ENCODE measurements at places on chromosomes 12 and 14.

DNA sequence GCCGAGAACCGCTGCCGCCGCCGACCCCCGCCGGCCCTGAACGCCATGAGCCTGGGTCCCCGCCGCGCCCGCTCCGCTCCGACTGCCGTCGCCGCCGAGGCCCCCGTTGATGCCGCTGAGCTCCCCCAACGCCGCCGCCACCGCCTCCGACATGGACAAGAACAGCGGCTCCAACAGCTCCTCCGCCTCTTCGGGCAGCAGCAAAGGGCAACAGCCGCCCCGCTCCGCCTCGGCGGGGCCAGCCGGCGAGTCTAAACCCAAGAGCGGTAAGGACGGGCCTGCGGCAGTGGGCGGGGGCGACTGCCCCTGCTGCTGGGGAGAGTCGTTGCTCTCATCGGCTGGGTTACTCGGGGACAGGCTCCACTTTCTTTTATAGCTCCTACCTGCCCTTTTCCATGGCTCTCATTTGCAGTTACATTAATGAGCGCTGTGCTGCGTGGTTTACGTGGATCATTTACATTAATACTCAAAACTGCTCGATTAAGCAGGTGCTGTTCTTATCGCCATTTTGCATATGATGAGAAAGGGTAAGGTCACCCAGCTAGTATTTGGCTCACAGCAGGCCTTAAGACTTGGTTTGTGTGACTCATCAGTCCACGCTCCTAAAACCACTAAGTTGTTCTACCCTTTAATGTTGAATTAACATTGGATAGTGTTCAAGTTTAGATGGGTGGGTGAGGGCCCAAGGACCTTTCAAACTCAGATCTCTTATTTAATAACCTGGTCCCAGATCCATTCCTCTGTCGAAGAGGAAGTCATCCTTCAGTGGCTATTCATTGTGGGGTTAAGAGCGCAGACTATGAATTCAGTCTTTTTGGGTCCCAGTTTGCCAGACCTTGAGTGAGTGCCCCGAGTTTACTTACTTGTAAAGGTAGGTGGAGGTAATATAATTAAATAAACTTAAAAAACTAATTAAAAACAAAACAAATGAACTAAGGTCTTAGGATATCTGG lies 823 bp downstream of the RNF10 start:
- no peak for DNase-seq

DNA sequence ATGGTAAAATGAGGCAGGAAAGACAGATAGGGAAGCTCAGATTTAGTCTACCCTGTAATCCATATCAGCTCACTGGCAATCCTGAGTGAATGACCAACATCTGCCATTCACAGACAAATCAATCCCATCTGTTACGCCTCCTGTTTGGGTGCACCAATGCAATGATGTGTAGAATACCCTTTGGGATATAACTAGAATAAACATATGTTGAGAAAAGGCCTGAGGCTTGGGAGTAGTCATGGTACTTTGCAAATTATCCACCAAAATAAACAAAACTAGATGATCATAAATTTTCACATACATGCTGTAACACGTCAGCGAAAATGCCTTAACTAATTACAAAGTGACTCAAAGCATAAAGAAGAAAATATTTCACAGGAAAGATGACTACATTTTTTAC lies 78.8 kb downstream of the KCNC2 start:
- no peak for DNase-seq

DNA sequence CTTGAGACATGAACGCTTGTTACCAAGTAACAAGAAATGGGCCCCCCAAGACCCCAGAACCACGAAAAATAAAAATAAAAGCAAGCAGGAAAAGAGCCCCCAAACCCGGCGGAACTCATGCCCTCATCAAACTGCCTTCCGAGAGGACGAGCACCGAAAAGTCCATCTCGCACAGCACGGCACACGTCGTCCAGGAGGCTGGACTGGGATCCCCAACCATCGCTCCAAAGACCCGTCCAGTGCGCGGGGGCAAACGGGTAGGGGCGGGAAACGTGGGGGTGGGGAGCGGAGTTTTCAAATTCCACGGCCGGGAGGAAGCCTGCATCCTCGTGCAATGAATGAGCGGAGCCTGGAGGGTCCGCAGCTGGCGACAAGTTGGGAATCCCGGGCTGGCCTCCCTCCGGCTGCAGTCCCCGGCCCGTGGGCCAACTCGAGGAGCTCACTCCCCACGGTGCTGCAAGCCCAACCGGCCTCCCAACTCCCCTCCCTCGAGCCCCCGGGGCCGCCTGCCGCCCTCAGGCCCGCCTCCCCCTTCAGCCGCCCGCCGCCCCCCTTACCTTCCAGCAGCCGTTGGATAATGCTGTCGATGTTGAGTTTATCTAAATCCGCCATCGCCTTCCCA lies 484 bp downstream of the PPP1CC start:
- no peak for DNase-seq

DNA sequence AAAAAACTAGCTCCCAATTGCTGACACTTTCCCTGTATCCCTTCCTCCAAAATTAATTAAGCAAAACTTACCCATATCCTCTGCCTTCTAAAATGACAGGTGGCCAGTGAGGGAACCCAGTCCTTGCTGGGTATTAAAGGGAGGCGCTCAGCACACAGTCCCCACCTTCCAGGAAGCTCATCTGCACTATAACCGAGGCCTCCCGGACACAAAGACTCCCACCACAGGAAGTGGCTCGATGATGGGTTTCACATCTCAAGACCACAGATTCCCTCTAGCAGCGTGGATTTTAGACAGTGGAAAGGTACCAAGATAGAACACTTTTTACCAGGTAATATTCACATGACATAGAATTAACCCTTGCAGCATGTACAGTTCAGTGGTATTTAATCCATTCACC lies 126.8 kb upstream of the NCOR2 start:
- DNase-seq = no peak

GRCh38 chr14:102695167-102695555 lies 82.1 kb upstream of the TRAF3 start:
- no peak for DNase-seq
